HTR-8/SVneo (cell line): ENCODE measurements at places on chromosomes 6 and 20.

DNA sequence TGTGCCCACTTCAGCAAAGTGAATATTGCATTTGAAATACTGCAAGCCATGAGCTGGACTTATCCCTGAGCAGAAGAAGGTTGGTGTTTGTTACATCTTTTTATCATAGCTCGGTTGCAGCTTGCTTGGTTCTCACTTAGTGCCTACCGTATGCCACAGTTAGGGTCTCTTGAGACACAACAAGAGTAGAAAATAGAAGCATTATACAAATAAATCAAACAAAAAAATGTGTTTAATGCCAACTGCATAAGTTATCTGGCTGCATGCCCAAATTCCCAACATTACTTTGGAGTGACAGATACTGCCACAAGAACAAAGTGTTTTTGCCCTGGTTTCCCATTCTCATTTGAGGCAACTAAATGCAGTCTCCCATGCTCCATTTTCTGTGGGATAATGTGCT, 53.9 kb upstream of the LAMP5 start:
- DNase-seq, result peak; percentile 32

DNA sequence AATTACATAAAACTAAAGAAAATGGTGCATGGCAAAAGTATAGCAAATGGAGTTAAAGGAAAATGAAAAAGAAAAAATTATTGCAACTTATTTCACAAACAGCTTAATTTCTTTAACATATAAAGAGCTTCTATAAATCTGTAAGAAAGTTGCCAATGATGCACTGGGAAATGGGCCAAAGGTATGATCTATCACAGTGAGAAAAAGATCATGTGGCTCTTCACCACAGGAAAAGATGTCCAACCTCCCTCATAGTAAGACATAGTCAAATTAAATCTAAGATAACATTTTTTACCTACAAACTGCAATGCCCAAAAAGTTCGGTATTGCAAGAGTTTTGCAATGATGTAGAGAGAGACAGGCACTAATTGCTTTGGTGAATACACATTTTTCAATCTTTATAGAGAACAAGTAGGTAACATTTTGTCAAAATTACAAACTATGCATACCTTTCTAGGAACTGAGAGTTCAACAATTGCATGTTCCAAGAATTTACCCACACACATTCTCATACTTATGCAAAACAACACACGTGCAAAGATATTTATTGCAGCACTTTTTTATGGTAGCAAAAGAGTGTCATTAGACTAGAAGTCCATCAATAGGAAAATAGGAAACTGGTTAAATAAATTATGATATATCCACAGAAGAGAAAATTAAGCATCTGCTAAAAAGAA, 372.6 kb downstream of the QKI start:
- DNase-seq, result no peak

DNA sequence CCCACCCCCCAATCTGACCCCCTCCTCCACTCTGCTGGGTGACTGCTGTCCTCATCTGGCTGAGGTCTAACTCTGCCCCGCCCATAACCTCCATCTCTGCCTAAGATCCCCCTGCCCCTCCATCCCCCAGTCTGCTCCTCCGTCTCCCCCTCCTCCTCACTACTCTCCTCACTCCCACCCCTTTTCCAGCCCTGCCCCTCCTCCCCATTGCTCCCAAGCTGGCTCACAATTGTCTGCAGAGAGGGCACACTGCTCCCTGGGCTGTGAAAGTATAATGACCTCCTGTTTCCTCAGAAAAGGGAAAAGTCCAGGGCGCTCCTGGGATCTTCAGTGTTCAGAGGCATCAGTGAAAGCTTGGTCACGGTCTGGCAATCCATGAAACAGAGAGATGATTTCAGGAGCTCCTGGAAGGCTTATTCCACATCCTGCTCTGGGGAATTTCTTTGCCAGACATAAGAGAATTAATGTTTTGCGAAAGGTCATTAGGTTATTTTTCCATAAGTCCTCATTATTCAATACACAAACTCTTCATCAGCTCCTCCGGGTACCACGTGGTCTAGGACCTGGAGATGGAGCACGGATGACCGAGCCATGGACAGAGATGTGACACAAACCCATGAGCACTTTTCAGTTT, 21.5 kb downstream of the CST5 start:
- no peak for DNase-seq

- DNase-seq, result peak; percentile 75
These were observed 548.5 kb downstream of the CD83 start for GRCh38 chr6:14665827-14666724.

DNA sequence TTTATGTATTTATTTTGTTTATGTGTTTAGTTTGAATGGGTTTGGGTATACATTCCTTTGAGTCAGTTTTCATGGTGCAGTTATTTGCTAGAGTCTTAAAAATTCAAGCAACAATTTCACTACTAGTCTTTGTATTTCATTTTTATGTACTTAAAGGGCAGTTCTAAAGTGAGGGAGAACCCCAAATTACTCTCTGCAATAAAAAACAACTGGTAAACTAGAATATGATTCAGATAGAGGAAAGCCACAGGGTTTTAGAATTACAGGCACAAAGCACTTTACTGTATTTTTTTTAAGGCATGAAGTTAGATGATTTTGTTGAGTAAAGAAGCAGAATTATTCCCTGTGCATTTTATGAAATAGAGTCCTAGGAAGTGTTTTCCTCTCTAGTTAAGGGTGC, 183.3 kb downstream of the ARID1B start:
- no peak for DNase-seq

DNA sequence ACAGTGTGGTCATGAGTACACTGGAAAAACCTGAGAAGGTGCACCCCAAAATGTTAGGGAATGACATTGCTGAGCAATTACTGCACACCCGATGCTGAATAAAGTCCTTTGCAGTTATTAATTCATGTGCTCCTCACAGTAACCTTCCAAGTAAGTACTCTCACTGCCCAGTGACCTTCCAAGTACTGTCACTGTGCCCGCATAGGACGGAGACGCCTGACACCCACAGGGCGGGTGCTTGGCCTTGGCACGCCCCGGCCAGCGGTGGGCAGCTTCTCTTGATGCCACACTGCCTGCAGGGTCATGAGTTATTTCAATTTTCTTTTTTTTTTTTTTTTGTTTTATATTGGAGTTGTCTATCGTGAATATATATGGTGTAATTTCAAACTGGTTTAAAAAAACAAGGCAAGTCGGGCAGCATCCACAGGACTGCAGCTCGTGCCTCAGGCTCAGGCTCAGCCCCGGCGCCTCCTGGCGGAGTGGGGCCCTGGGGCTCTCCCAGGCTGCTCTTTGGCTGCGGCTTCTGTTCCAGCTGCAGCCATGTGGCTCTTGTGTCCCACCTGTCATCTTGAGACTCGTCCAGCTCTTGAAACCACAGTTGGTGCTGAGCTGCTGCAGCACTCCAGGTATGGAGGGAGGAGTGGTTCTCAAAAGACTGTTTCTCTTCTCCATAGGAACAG, 27.0 kb downstream of the PNLDC1 start:
- DNase-seq, result no peak

GRCh38 chr6:6277413-6277812, 43.0 kb downstream of the F13A1 start:
- no peak for DNase-seq

DNA sequence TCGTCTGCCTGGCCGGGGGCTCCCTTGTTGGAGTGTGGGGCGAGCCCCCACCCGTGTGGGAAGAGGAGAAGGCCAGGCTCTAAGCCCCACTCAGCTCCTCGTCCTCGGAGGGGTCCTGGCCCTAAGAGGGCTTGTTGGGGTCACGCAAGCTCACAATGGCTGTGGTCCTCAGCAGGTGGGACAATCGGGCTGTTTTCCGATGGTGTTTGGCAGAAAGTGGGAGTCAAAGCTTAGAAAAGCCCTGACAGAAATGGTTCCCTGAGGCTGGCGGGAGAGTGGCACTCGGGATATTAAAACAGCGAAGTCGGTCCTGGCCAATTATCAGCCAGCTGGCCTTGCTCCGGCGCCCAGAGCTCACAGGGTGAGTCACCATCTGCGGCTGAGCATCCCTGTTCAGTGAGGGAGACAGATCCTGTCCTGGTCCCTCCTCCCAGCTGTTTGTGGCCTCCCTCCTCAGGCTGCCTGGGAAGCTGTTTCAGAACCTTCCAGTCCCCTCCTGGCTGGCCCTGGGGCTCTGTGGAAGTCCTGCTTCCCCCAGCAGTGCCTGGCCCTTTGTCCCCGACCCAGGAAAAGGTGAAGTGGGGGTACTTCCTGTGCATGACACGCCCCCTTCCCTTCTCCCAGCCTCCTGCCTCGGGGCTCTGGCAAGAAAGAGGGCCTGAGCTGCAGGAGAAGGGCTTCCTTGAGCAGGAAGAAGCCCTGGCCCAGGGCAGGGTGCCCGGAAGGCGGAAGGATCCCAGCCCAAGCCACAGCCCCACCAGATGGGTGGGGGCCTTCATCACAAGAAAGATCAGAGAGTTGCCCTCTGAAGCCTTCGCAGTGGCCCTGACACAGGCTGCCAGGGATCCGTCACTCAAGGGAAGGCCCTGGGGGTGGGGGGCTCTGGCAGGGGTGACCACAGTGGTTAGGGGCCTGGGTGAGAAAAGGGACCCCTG, 53.6 kb upstream of the BHLHE23 start:
- peak; percentile 88 for DNase-seq

DNA sequence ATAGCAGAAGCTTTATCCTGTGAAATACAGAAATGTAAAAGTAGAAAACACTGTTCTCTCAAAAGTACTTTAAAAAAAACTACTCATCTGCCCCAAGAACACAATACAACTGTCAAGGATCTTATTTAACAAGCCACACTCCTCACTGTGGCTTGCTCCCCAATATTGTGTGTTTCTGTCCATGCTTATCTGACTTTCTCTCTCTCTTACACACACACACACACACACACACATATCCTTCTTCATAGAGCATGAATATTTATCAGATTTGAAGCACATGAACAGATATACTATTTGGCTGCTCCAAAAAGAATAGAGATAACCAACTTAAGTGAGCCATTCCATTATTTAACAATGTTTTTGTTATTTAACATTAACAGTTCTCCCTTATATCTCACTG, 3.6 kb upstream of the PHIP start:
- no peak for DNase-seq

DNA sequence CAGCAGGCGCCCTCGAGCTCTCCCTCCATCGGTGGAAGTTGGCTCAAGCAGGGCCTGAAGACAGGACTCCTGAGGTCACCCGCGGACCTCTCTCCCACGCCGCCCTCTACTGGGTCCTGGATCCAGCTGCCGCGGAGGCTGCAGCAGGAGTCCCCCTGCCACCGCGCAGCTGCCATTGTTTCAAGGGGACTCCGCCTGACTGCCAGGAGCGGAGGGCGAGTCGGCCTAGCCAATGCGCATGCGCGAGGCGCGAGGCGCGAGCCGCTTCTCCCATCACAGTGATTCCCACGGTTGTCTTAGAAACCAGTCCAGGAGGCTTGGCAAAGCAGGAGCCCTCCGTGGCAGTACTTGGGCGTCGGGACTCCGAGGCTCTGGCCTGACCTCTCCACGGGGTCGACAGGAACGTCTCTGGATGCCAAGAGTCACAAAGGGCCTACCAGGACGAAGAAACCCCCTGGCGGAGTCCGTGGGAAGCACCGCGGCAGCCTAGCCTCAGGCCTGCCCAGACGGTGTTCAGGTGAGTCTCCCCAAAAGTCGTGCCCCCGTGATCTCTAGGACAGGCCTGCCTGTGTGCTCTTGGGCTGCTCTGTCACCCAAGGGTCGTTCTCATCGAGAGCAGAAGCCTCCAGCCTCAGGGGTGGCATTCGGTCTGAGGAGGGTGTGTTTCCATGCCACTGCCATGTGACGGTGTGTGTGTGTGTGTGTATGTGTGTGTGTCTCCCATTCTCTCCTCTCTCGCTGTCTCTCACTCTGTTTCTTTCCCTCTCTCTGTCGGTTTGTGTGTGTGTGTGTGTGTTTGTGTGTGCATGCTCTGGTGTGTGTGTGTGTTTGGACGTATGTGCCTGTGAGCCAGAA, 290.6 kb upstream of the ZNF337 start:
- no peak for DNase-seq

GRCh38 chr6:156809034-156809433, 31.9 kb downstream of the ARID1B start:
- no peak for DNase-seq

DNA sequence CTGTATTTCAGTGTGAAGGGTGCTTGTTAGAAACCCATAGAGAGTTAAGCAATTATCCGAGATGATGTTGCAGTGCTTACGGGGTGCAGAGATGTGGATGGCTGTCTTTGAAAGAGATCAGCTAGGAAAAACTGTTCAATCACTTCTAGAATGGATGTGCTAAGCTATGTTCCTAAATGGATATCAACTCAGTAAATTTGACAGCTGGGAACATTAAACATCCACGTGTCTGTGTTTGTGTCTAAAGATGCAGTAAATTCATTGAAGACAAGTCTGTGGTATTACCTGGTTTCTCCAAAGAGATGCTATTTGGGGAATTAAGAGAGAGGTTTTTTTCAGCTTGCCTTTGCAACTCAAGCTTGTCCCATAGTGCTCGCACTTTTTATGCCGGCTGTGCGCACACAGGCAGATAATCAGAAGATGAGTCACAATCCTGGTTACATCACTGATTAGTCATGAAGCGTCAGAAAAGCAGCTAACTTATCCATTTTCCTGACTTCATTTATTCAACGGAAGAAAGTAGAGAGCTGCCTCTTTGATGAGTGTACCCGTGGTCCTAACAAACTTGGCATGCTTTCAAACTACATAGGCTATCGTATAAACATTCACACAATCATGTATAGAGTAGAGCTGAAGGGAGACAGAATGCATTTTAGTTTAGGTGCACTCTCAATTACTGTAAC, 691.7 kb upstream of the SLC35B3 start:
- peak; percentile 57 for DNase-seq

GRCh38 chr6:31352310-31352682, 4.7 kb downstream of the HLA-B start:
- no peak for DNase-seq

DNA sequence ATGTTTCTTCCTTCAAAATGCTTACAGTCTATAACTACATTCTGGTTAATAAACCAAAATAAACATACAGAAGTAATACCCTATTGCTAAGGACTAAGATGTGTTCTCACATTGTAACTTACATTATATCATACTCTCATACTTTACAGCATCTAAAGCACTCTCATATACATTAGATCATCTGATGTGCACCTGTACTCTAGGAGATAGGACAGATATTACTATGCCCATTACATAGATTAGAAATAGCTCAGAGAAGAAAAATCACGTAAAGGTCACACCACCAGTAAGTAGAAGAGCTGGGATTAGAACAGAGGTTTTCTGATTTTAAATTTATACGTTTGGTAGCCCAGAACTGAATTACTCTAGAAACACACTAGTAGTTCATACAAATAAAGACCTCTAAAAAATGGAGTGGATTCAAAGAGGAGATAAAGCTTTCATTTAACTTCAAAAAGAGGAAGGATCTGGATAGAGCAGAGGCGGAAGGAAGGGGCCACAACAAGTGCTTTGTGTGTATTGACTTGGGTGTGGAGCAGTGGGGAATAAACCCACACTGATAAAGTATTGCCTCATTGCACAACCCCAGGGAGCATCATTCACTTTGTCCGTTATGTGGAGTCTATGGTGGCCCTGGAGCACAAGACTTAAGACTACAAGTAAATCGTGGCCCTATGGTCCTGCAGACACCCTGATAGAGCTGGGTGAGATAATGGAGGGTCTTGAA, 30.9 kb downstream of the SLC2A12 start:
- DNase-seq, result no peak

- DNase-seq, result no peak
These were observed 295.2 kb downstream of the CDH26 start for GRCh38 chr20:60253471-60253870.
